Left kidney (tissue), 8 donors: ENCODE measurements at places on chromosomes 2 and 18. TPM values are rescaled to one million over a fixed set of nuclear protein-coding genes. Genes with fewer than 3 reads are reported as not detected.

- DNase-seq: no peak
Measured at GRCh38 chr2:1676913-1677820, 67.1 kb downstream of the PXDN start.

Gene RAMP1
- 2.5 TPM for polyA plus RNA-seq

Gene NT5DC4
- polyA plus RNA-seq: 0.83 TPM

DNA sequence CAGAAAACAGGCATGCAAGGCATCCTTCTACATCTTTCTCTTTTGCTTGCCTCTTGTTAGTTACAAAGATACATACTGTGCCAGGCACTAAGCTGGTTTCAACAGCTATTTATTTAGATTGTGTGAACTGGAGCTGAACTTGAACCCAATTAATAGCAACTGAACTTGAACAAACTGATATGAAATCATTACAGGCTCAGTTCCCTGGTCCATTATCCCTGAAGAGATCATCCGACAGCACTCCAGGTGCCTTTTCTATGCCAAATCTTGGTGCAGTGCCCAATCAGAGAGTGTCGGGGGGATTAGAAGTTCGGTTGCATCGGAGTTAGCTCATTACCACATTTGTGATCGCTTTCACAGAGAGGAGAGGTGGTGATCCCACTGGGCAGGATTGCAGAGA lies 477.6 kb downstream of the PARD3B start:
- no peak for DNase-seq

DNA sequence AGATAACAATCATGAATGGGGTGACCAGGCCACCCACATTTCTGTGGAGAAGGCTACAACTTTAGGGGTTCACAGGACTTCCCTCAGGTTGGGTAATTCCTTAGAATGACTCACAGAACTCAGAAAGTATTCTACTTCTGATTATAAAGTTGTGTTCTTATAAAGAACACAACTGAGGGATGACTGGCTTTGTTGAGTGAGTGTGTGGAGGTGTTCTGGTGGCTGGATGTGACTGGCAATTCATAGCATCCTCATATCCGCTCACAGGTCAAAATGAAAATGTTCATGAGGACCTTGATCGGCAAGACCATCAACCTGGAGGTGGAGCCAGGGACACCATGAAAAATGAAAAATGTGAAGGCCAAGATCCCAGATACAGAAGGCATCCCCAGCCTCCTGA lies 143.3 kb upstream of the CAB39 start:
- no peak for DNase-seq

DNA sequence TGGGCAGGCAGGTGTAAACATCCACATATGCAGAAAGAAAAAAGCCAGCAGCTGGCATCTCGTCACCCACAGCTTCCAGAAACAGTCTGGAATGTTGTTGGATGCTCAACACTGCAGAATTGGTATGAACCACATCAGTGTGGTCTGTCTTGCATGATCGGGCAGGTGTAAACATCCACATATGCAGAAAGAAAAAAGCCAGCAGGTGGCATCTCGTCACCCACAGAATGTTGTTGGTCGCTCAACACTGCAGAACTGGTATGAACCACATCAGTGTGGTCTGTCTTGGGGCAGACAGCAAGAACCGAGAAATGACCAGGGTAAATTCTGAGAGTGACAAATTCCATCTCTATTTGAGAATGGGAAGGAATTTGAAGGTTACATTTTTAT lies 39.6 kb downstream of the DOCK10 start:
- no peak for DNase-seq

GRCh38 chr2:137983581-137983980 lies 19.3 kb downstream of the HNMT start:
- no peak for DNase-seq

Gene CPO
- polyA plus RNA-seq: 1.7 TPM

DNA sequence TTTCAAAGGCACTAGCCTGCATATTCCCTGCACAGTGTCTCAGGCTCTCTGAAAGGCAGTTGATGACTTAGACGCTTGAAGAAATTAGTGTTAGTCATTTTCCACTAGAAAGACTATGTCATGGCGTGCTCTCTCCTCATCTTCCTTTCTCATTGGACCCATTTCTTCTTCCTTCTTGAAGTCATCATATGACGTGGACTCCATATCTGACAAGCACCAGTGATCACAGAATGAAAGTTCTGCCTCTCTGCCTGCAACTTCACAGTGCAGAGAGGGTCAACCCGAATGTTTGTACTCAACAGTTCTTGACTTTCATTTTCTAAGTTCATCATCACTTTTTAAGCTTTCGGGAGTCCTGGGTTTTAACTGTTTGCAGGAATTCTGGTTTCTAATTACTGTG lies 63.7 kb upstream of the CYRIA start:
- DNase-seq: no peak

Gene KCNJ3
- 8.6 TPM for polyA plus RNA-seq

Gene NYAP2
- 0.17 TPM for polyA plus RNA-seq

Gene BCL11A
- polyA plus RNA-seq: 15.1 TPM

DNA sequence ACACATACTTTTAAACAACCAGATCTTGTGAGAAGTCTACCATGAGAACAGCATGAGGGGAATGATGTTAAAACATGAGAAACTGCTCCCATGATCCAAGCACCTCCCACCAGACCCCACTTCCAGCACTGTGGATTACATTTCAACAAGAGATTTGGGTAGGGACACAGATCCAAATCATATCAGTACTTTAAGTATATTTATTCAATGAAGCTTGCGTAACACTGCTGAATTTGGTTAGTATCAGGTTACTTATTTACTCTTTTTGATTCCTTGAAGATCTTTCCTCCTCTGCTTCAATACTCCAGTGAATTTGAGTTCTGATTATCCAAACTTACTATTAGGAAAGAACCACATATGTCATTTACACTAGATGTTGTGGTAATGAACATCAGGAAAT lies 418.6 kb downstream of the PIK3C3 start:
- DNase-seq: no peak

GRCh38 chr2:27143285-27143684 lies 4.1 kb upstream of the PRR30 start:
- DNase-seq: no peak

- no peak for DNase-seq
Measured at GRCh38 chr18:49845629-49846360, 32.5 kb upstream of the ACAA2 start.

GRCh38 chr2:205698286-205699268 lies 16.3 kb downstream of the NRP2 start:
- DNase-seq: no peak

DNA sequence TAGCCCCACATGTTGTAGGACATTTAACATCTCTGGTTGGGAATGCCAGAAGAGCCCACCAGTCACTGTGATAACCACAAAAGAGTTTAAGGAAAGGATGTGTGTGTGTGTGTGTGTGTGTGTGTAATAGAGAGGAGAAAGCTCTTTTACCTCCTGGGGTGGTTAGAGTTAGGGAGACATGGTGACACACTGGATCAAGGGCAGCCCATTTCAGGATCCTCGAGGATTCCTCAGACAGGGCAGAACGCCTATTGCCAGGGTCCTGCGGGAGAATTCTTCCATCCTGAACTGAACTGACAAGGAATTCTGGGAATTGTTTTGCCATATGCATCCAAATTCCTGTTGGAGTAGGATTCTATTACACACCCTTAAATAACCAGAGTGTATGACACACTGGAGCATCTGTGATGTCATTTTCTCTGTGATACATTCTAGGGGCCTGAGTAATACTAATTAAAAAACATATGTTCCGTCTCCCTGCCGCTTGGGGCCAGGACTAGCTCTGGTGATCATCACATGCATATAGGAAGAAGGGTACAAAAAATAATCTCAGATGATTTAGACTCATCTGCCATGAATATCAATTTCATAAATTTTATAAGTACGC lies 156.4 kb upstream of the MMADHC start:
- no peak for DNase-seq

- DNase-seq: peak; percentile 57
Measured at GRCh38 chr18:2881088-2881839, 34.5 kb downstream of the EMILIN2 start.

- DNase-seq: no peak
Measured at GRCh38 chr2:41657226-41657625, 390.6 kb upstream of the PKDCC start.

Gene ANKRD62
- 0.10 TPM for polyA plus RNA-seq

Gene TANC1
- 64.8 TPM for polyA plus RNA-seq

GRCh38 chr2:163182764-163183354 lies 344.3 kb upstream of the KCNH7 start:
- peak; percentile 8 for DNase-seq

Gene REG3A
- polyA plus RNA-seq: not detected

DNA sequence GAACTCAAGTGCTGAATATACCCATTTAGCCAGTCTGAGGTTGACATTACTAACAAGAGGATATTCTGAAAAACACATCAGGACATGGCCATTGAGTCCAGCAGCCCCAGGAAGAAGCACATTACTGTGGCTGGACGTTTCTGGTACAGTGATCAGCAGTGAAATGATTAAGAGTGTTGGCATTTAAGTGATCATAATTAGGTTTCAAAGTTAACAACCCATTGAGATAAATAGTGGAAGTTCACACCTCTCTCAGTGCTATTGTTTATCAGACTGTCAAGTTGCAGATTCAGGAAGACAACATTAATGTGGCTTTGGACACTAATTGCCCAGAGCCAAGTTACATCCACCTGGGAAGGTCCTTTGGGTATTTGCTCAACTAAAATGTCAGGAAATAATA lies 139.5 kb upstream of the GAREM1 start:
- DNase-seq: peak; percentile 49

Gene ELOA2
- not detected for polyA plus RNA-seq

DNA sequence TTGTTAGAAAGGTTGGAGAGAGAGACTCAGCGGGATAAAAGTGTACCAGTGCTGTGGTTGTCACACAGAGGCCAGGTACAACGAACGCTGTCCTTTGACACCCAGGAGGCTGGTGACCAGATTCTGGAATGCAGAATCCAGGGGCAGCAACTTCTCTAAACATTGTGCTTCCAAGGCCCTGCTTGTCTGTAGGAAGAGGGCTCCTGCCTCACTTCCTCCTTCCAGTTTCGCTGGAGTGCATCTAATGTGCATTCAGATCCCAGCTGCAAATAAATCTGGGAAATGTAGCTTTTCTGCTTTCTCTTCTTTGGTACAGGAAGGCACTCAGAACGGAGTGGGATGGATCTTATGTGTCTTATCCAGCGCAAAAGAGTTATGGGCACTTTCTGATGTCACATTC lies 171.8 kb upstream of the ATP5MC3 start:
- DNase-seq: no peak

Gene ATP8B1
- polyA plus RNA-seq: 35.0 TPM

Gene SCYGR4
- polyA plus RNA-seq: not detected

Gene CYTIP
- polyA plus RNA-seq: 1.7 TPM

GRCh38 chr2:9736021-9736420 lies 105.2 kb upstream of the YWHAQ start:
- DNase-seq: no peak

- DNase-seq: no peak
Measured at GRCh38 chr2:104410136-104410535, 443.8 kb upstream of the POU3F3 start.

DNA sequence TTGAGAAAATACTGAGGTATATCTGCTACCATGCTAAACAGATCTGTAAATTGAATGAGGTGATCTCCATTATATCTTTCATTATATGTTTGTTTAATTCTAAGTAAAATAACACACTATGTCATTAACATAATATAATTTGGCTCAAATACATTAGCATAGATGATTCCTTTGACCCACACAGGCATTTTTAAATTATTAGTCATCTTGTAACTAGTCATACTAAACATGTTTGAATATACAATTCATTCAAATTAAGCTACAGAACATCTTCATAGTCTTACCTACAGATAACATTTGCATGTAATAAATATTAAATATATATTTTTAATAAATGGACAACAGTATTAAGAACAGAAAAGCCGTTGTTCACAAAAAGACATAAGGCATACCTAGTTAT lies 52.7 kb upstream of the KYNU start:
- DNase-seq: no peak

Gene MAPK4
- polyA plus RNA-seq: 8.9 TPM

DNA sequence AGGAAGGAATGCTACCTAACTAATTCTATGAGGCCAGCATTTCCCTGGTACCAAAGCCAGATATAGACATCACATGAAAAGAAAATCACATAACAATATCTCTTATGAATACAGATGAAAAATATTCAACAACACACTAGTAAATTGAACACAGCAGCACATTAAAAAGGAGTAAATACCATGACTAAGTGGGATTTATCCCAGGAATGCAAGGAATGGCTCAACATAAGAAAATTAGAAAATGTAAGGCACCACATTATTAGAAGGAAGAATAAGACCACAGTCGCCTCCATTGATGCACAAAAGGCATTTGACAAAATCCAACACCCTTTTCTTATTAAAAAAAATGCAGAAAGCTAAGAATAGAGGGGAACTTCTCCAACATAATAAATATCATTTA lies 133.9 kb downstream of the TTC32 start:
- no peak for DNase-seq

DNA sequence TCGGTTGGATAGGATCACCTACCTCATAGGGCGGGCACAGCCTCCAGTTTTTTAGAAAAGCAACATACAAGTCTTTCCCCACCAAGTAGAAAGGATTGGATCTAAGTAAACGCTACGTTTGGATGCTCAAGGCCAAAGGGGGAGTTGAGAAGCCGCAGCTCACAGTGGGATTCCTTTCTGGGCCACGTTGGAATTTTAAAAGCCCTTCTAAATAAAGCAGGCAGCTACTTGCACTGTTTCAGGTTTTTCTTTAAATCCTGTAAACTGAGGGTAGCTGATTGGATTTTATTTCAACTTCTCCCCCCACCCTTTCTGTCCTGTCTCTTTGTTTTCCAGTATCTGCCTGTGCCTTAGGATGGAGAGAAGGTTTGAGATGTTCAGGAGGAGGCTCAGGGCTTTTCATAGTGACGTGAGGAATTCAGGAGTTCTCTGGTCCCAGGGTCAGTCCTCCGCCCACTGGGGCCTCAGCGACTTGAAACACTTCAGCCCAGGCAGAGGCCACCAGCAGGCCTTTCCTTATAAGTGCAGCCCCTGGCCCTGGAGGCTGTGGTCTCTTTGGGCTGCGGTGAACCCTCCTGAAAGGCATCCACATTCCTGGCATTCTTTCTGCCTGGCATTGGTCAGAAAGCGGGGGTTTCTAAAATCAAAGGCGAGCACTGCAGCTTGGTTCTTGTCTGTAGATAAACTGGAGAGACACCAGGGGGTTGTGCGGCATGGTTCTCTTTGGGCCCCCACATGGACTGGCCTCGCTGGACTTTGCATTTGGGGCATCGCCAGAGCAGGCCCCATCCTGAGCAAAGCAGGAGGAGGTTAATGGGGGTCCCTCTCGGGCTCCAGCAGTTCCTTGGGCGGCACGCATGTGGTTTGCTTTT lies 44.5 kb downstream of the SH3BP4 start:
- DNase-seq: no peak

DNA sequence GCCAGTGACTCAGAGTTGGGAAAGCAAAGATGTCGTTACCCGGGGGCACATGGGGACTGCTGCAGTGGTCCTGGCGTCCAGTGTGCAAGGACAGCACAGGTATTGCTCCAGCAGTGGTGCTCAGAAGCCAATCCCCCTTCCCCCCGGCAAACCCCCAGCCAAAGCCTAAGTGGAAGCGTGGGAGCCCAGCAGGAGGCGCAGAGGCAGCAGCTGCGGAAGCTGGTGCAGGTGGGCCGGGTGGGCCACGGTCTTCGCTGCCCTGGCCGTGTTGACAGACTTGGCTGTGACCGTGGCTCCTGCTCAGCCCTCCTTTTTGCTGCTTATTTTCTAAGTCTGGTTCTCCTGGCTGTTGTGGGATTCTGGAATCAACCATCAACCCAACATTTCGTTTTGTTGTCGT lies 369.8 kb upstream of the ST6GAL2 start:
- no peak for DNase-seq
